ENCODE measurements at places on chromosomes 7 and 10. TPM values are rescaled to one million over a fixed set of nuclear protein-coding genes. Genes with fewer than 3 reads are reported as not detected.

The CREB5 gene
- total RNA-seq, result 7.2 TPM

The HYAL4 gene
- 2.2 TPM for total RNA-seq

The COL28A1 gene
- total RNA-seq, result 1.9 TPM

The GALNT17 gene
- total RNA-seq, result 2.9 TPM

DNA sequence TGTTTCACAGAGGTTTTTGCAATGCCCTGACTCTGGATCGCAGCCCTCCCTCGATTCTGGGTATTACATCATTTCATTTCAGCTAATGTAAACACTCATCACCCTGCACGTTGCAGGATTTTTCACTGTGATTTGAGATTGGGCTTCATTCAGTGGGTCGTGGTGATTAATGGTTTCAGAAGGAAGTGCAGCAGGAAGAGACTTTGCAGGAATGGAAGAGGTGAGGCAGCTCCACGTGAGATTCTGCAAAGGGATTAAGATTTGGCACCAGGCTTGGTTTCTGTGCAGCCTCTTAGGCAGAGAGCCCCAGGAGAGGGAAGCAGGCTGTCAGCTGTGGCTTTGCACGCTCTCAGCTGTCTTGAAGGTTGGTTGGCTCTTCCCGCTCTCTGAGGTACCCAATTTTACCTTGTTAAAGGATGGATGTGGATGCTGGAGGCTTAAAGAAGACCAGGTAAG is 95.2 kb downstream of the PLCE1 start:
- no peak for DNase-seq

DNA sequence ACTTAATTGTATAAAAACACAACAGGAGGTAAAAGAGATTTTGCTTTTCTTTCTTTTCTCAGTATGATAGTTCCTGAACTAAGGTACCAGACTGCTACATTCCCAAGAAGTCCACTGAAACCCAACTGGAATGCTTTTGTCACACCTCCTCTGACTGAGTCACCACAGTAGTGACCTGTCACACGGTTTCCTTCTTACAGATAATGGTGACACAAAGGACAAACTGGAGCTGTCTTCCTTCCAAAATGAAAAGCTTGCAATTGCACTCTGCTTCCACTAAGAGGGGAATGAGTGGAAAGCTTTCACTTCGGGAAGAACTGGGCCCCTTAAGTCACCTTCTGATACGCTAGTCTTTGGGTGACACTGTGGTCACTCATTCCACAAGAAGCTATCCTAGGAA is 122.2 kb downstream of the KMT2E start:
- no peak for DNase-seq

GRCh38 chr10:61142987-61143386 is 199.0 kb upstream of the RHOBTB1 start:
- DNase-seq, result no peak

DNA sequence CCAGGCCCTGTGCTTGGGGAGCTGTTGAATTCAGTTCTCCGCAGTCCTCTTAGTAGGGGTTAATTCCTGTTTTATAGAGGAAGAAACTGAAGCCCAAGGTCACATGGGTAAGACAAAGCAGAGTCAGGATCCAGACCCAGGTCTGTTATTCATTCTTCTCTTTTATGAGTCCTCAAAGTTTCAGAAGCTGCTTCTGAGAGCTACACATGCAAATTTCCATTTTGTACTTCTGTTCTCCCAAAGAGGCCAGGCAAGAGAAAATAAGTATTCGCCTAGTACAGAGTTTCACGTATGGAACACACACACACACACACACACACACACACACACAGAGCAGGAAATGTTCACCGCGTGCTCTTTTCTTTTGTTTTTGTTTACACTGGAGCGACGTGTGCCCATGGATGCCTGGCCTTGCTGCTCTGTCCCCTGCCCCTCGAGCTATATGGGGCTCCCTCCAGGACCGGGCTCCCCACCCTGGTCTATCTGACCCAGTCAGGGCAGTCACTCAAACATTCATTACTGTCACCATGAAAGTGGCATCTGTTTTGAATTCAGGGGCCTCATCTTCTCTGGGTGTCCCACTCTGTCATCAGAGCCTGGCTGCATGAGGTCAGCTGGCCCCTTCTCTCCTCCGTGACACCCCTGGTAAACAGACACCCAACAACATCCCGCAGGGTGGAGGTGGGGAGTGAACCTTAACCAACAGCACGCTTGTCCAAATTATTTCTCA is 84.4 kb downstream of the TNS3 start:
- no peak for DNase-seq

GRCh38 chr7:29449569-29450260 is 113.9 kb upstream of the PRR15 start:
- DNase-seq, result no peak

DNA sequence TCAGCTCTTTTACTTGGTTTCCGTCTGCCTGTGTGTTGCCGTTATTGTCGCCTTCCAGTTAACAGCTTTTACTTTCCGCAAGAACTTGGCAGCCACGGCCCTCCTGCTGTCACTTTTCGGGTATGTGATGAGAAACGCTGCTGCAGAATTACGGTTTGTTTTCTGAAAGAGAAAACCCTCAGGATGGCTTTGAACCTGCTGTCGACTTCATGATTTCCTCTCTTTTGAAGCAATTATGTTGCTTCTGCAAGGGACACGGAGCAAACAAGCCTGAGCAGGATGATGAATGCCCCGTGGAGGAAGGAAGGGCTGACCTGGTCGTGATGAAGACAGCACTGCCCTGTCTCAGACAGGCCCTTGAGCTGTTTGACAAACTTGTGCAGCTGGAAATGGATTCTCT is 339.8 kb downstream of the ABCA13 start:
- DNase-seq, result no peak

GRCh38 chr7:113120647-113121046 is 2.3 kb upstream of the SMIM30 start:
- no peak for DNase-seq

DNA sequence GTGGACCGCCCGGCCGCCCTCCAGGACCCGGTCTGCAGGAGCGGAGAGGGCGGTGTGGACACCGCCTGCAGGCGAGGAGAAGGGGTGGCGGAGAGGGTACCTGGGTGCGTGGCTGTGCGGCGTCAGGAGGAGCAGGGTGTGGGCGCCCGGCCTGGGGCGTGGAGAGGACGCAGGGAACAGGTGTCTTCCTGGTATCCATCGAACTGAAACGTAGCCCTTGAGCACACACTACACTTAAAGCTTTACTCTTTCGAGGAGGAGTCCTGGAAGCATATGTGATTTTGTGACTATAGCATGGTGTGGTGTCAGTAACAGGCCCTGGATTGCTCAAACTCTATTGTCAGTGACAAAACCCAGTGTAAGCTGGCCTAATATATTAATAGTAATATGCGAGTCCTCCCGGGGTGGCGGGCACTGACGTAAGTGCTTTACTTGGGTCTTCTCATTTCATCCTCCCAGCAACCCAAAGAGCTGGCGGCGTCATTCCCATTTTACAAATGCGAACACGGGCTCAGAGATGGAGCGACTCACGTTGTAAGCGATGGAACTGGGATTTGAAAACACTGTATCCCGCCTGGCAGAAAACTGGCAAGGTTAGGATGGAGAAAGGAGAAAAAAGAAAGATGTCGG is 508 bp upstream of the TECPR1 start:
- DNase-seq, result no peak

- DNase-seq, result no peak
These were observed 79.2 kb downstream of the CCDC3 start for GRCh38 chr10:12922117-12922900.

DNA sequence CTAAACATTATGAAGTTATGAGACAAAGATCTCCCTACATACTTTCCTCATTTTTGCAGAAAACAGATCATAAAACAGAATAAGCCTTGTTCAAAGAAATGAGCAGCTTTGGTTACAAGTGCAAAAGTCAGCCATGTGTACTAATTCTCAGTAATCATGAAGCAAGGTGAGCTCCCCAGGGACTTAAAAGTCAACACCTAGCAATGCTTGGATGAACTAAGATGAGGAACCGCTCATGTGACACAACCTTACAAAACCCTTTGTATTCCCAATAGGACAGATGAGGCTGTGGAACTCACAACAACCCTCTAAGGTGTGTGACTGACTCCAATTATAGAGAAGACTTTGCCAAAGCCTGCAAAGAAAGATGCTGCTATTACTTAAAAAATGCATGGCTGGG is 154.5 kb downstream of the SLC25A13 start:
- DNase-seq, result no peak

DNA sequence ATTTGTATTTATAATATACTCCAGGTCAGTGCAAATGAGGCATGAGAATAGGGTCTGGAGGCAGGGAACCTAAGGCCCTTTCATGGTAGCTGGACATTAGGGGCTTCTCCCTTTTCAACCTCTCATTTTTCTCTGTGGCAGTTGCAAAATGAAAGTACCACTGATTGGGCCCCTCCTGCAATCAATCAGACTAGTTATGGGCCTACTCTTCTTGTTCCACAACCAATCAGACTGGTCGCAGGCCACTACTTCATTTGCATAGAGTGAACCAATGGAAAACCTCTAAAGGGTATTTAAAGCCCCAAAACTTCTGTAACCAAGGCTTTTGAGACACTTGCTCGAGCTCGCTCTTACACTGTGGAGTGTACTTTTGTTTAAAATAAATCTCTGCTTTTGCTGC is 10.0 kb upstream of the PRPS1L1 start:
- DNase-seq, result no peak

DNA sequence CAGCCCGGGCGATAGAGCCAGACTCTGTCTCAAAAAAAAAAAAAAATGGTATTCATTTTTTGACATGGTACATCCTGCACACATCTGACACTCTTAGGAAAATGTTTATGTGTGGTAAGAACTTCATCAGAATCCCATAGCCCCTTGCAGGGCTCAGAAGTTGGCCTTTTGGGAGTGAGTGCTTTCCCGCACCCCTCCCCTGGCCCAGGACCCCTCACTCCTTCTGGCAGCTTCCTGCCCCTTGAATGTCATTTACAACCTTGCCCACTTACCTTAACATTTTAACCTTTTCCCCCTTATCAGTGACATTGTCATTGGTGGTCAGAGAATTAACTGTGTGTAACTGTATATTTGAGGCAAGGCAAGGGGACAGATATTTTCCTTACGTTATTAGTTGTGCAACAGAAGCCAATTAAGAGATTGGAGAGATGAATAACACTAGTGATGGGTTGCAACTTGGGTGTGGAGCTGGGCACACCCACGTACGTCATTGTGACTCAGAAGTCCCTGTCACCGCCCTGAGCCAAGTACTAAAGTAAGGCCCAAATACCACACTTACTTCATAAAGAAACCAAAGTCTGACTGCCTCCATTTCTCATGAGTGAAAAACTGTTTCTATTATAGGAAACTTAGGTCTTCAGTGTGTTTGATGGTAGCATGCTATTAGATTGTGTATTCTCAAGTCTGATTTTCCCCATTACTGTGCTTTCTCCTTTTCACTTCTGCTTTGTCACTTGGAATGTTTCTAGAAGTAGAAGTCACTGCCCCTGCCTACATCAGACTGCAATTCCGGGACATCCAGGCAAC is 31.6 kb downstream of the OGDH start:
- peak; percentile 85 for DNase-seq

- no peak for DNase-seq
These were observed 403.1 kb downstream of the ADRA2A start for GRCh38 chr10:111479966-111480365.

- peak; percentile 85 for DNase-seq
These were observed 3.2 kb upstream of the CLDN4 start for GRCh38 chr7:73827567-73828106.

- no peak for DNase-seq
These were observed 124.6 kb upstream of the RSU1 start for GRCh38 chr10:16941870-16942269.

- DNase-seq, result no peak
These were observed 73.6 kb downstream of the JMJD1C start for GRCh38 chr10:63392224-63392623.

DNA sequence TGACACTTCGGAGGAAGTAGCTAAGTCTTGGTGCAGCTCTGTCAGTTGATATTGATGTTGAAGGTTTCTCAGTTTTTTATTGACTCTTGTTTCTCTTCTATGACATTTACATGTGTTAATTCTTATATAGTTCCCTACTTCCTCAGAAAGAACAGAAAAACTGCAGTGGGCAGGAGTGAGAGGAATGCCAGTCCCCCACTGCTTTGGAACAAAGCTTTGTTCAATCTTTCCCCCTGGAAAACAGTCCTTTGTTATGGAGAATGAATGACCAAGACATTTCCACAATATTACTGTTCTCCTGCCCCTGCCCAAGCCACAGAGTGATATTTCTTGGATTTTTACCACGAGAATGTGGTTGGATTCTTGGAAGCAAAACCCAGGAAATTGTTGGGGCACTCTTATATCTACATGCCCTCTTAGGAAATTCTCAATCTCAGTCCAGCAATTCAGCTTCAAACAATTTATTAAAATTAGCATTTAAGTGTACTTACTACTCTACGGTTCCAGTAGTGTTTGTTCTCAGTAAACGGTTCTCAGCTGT is 258.0 kb upstream of the KCND2 start:
- no peak for DNase-seq

DNA sequence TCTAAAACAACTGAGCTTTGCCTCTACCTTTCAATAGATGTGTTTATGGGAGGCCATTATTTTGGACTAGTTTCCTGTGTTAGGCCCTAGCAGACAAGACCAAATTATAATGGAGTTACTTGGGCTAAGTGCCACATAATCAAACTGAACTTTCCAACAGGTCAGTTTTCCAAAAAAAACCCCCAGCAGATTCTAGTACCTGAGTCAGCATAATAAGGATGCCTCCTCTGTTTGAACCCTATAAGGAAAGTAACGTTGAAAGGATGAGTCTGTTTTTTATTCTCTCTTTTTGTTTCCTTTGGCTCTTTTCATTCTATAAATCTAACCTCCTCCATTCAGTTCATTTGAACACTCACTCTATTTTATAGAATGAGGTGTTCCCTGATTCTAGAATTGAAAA is 148.1 kb upstream of the FAM3C start:
- no peak for DNase-seq

DNA sequence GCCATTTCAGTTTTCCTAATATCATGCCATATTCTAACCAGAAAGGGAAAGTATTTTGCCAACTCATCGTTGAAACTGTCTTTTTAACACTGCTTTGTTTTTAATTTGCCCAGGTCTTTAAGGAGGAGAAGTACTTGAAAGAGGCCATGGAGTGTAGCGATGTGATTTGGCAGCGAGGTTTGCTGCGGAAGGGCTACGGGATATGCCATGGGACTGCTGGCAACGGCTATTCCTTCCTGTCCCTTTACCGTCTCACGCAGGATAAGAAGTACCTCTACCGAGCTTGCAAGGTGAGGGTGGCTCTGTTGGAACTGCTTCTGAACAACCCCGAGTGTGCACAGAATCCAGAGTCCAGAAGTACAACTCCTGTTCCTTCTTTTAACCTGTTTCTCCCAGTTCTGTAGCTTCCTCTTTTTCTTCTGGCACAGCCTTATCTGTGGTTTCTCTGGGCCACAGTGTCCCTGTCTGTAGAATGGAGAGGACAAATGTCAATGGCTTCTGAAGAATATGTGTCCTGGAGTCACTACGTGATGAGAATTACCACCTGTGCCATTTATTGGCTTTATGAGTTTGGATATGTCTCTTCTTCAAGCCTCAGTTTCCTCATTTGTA is 60.1 kb downstream of the LANCL2 start:
- no peak for DNase-seq

GRCh38 chr7:45138433-45139267 is 18.9 kb upstream of the RAMP3 start:
- no peak for DNase-seq
